Endothelial cell of coronary artery (primary cell): ENCODE measurements at places on chromosomes 2 and 18. TPM values are rescaled to one million over a fixed set of nuclear protein-coding genes. Genes with fewer than 3 reads are reported as not detected.

The CSRNP3 gene
- total RNA-seq: 0.19 TPM in 1 of 2 replicates, not detected in the other

The AP1S3 gene
- 3.2 and 7.7 TPM in 2 replicates for total RNA-seq

The OSGEPL1 gene
- total RNA-seq: 5.7 and 6.4 TPM in 2 replicates

The PRSS56 gene
- total RNA-seq: not detected in 2 replicates

The HTRA2 gene
- total RNA-seq: 43.3 and 47.2 TPM in 2 replicates

The CDK15 gene
- not detected in 2 replicates for total RNA-seq
